ENCODE measurements at places on chromosomes 1 and 21.

- no peak for DNase-seq
These were observed 162.1 kb downstream of the PATJ start for GRCh38 chr1:61904354-61904753.

- no peak for DNase-seq
These were observed 22.2 kb downstream of the SLC26A9 start for GRCh38 chr1:205920861-205921569.

- no peak for DNase-seq
These were observed 165.6 kb downstream of the DUSP10 start for GRCh38 chr1:221576268-221576667.

DNA sequence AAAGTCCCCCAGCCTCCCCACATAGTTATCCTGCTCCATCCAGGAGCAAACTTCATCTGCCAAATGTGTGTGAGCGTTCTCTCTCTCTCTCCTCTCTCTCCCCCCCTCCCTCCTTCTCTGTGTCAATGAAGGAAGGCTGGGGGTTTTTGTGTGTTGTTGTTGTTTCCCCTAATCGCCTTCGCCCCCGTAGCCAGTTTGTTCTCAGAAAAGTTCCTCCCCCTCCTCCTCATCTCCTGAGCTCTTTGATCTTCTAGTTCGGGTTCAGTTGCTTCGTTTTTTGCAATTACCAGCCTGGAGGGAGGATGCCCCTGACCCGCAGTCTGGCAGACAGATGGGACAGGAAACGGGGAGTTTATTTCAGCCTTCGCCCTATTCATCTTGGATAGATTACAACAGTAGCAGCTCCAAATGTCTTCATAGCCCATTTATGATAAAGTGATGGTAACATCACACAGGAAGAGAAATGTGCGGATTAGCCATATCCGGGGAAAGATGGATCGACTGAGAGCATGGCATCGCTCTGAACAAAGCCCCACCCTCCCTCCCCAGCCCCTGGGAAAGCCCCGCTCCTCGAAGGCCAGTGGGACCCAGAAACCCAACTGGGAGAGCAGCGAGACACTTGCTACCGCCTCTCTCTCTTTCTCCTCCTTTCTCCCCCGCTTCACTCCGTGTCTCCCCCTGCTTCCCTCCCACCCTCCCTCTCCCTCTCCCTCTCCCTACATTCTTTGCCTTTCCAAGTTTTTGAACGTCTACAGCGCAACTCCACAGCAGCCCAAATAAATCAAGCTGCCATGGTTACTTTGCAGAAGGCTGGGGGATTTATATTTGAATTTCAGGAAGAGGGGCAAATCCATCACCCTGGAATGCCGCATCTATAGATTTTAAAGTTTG, 139.7 kb upstream of the ARHGEF16 start:
- DNase-seq: no peak

GRCh38 chr1:16458831-16459230, 18.3 kb downstream of the NECAP2 start:
- DNase-seq: no peak

All from keratinocyte (primary cell).